ENCODE measurements at places on chromosomes 3 and 15.

GRCh38 chr3:105904678-105905284 lies 36.0 kb upstream of the CBLB start:
- peak; percentile 41 for DNase-seq

- DNase-seq = no peak
Observed at GRCh38 chr3:178336336-178336735, 199.9 kb upstream of the KCNMB2 start.

DNA sequence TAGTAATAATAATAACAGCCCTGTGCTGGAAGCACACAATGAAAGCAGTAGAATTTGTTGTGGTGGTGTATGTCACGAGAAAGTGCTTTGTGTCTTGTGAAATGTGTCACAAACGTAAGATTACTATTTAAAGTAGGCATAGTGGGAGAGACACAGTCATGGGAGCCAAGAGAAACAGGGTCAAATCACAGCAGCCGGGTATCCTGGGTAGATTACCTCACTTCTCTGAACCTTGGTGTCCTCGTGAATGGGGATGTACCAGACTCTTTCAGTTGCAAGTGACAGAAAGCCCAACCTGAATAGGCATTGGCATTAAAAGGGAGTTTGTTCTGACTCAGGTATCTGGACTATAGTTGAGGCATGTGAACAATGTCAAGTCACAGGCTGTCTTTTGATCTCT lies 29.1 kb upstream of the SRGAP3 start:
- DNase-seq = no peak

- no peak for DNase-seq
Observed at GRCh38 chr15:81728726-81729125, 317.1 kb downstream of the MEX3B start.

GRCh38 chr15:77859491-77860060 lies 217.9 kb downstream of the TBC1D2B start:
- DNase-seq = no peak

- no peak for DNase-seq
Observed at GRCh38 chr3:168394439-168394838, 298.7 kb upstream of the GOLIM4 start.

- DNase-seq = peak; percentile 76
Observed at GRCh38 chr3:190585805-190586630, 72.1 kb downstream of the IL1RAP start.

GRCh38 chr3:18127859-18128681 lies 297.1 kb downstream of the SATB1 start:
- DNase-seq = no peak

- DNase-seq = no peak
Observed at GRCh38 chr15:40323953-40324937, 753 bp downstream of the INAFM2 start.

DNA sequence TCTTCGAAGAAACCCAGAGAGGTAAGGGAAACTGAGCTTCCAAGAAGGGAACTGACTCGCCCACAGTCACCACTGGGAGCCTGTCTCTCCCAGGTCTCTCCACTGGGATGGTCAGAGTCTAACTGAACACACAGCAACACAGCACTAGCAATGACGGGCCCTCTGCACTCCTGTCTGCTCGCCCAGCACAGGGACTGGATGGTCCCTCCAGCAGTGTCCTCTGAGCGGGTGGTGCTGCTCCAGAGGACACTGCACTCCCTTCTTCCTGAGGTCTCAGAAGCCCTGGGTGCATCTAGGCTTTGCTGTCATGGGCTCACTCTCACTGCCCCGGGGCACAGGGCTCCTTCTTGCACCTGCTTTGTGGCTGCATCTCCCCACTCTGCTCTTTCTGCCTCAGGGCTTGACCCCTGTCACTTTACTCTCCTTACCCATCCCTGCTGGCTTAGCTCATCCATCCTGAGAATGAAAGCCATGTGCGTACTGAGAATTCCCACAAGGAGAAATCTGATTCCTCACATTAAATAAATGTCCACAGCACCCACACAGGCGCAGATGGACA lies 356.6 kb downstream of the GABRG3 start:
- no peak for DNase-seq

DNA sequence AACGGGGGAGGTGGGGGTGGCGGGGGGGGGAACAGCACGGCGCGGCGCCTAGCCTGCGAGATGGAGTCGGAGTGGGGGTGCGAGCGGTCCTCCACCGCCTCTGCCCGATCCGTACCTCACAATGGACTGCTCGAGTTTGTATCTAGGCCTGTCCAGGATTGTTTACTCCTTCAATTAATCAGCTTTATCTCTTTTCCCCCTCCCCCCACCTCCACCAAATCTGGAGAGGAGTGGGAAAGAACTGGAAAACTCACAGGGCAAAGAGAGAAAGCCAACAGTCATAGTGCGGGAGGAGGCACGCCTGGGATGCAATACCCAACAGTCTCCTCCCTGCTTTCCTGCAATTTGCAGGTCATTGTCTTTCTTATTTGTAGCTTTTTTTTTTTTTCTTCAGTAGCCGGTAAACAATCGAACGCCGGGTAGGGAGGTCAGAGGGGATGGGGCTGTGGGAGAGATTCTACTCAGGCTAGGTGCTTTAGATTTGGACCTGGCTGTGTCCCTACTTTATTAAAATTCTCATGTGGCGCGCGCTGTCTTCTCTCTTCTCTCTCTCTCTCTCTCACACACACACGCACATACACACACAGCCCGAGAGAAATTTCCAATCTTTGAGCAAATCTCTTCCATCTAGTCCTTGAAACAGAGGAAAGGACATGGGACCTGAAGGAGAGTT lies 6.9 kb upstream of the MEIS2 start:
- no peak for DNase-seq

DNA sequence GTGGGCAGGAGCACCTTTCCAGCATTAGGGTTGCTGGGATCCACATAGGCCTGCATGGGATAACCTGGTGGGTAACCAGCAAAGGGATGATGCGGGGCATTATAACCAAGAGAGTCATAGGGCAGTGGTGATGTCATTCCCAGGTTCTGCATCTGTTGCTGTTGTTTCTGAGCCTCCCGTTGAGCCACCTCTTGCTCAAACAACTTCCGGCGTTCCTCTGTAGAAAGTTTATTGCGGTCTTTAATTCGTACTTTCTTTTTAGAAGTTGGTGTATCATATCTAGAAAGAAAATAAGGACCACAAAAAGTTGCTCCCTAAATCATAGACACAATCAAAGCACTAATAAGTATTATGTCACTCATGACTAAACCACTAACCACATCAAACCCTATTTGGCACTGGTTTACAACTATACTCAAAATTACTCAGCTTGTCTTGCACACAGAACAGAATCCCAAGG lies 77.8 kb downstream of the NBEAL2 start:
- DNase-seq = no peak

DNA sequence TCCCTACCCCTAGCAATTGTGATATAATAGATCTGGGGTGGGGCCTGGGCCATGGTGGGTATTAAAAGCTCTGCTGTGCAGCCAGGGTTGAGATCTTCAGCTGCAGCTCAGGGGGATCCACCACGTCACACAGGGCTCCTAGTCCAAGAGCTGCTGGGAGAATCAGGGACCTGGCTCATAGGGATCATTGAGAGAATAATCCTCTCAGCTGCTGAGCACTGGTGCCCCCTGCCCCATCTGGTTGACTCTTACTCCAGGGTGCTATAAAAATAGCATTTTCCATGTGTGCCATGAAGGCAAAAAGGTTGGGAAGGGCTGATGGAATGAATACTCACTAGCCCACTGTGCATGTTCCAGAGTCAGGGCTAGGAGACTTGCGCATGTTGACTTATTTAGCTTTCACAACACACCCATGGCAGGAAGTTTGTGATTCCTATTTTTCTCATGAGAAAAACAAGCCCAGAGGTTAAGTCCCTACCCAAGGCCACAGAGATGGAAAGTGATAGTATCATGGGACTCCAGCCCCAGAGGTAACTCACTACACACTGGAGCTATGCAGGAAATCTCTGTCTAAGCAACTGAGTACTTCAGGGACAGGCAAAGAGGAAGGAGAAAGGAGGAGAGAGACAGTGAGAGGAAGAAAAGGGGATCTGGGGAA lies 94.6 kb upstream of the HERC1 start:
- no peak for DNase-seq

GRCh38 chr15:92714477-92715401 lies 59.2 kb upstream of the FAM174B start:
- DNase-seq = peak; percentile 62

DNA sequence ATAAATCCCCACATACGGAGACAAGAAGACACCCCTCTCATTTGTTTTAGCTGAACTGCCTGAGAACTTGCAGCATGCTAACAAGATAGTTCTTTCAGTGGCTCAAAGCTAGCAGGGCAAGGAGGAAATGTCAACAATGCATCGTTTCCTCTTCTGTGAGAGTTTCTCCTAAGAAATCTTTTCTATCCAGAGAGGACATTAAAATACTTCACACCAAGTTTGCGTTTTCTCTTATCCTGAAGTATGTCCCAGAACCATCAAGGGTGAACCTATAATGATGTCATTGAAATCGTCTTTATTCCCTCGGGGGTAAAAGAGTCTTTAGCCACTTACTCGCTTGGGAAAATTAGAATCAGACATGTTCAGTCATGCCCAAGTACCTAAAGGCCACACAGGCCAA lies 541.7 kb upstream of the MDFIC2 start:
- no peak for DNase-seq

DNA sequence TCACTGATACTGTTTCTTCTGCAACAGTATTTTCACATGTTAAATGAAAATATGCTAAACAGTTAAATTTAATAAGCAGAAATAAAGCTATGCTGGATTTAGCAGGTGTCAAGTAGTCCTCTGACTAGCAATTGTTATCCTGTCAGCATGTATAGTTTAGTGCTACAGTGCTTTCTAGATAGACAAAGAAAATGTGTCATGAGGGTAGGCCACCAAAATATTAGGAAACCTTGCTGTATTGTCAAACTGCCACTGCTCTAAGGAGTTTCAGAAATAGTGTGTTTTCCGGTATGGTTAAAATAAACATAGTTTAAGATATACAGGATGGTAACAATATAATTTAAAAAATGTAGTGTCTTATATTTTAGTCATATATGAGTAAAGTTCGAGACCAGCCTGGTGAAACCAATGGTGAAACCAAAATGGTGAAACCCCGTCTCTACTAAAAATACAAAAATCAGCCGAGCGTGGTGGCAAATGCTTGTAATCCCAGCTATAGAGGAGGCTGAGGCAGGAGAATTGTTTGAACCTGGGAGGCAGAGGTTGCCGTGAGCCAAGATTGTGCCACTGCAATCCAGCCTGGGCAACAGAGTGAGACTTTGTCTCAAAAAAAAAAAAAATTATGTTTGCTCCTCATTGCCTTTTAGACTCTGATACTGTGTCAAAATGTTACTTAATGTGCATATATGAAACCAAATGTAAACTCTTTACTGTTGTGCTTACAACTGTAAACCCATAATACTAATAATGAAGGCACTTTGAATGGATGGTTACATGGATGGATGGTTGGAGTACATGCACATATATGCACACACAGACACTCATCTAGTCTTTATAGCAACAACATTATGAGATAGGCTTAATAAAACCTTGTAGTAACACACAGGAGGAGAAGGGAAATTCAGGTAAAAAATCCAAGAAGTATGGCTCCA lies 204.8 kb downstream of the RSRC1 start:
- no peak for DNase-seq

DNA sequence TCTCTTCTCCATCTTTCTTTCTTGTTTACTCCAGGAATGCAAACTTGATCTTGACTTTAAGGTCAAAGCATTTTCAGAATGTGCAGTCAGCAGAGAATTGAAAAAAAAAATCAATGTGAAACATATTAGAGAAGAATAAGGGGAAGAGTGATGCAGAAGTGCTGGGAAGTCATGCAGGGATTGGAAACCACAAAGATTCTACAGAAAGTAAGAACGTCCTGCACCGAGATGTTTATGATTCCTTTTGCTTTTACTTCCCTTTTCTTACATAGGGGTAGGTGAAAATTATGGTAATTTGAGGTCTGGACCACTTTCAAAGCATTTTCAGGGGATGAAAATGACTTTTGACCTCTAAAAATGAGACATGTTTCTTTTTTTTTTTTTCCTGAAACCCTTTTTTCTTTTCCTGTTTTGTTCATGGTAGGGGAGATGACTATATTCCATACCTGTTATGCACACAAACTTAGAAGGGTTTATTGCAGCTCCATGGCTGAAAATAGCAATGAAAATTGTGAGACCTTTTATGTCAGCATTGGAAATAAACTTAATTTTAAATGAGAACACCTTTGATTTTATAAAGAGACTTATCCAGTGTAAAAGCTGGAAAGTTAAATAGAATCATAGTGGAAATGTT lies 623.5 kb upstream of the TBL1XR1 start:
- DNase-seq = no peak

GRCh38 chr3:141610939-141611338 lies 124.1 kb downstream of the RASA2 start:
- no peak for DNase-seq

DNA sequence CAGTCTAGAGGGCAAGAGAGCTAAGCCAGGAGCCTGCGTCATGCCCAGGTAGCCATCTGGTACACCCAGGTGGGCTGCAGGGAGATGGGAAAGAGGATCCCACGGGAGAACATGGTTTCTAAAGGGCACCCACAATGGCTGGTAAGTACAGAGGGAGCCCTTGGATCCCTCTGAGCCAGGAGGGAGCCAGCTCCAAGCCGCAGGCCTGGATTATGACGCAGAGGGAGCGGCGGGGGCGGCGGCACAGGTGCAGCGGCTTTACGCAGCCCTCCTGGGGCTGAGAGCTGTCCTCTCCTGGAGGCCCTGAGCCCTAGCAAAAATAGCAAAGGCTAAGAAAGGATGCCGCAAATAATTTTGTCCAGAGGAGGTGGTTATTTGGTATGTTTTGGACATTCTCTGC lies 2.8 kb downstream of the CAV3 start:
- no peak for DNase-seq

- no peak for DNase-seq
Observed at GRCh38 chr3:123658118-123658851, 73.4 kb upstream of the HACD2 start.

- no peak for DNase-seq
Observed at GRCh38 chr3:113094337-113095221, 103.8 kb downstream of the GTPBP8 start.

DNA sequence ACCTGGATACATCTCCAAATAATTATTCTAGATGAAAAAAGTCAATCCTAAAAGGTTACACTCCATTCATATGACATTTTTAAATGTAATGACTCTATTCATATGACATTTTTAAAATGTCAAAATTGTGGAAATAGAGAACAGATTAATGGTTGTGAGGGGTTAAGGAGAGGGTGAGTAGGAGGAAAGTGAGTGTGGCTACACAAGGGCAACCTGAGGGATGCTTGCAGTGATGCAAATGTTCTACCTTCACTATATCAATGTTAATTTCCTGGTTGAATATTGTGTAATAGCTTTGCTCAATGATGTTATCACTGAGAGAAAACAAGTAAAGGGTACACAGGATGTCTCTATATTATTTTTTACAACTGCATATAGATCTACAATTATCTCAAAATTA lies 54.9 kb upstream of the PXYLP1 start:
- DNase-seq = no peak
